NB4 (cell line): ENCODE measurements at places on chromosomes 5 and 9.
A peak's percentile ranks its signal among the peaks of the same experiment; 100 is the strongest.

- no peak for DNase-seq
Observed at GRCh38 chr5:44546286-44546685, 157.1 kb upstream of the FGF10 start.

DNA sequence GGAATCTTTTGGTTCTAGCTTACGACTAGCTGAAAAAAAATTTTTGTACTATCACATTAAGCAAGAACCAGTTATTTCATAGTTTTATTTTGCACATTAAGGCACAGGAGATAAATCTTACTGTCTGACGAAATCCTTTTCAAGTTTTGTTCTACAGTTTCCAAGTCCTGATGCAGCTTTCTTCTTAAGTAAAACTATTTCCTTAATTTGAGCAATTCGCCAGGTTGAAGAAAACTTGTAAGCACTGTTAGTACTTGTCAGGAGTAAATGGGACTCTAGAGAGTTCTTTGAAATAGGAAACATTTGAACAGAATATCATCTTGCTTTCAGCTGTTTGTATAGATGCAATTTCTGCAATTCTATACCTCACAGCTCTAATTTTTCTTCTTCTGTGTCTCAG, 318.8 kb upstream of the ELAVL2 start:
- DNase-seq: no peak

- DNase-seq: no peak
Observed at GRCh38 chr9:111839987-111840386, 45.2 kb upstream of the SHOC1 start.

- peak; percentile 33 for DNase-seq
Observed at GRCh38 chr5:36772276-36773140, 104.1 kb upstream of the NIPBL start.

DNA sequence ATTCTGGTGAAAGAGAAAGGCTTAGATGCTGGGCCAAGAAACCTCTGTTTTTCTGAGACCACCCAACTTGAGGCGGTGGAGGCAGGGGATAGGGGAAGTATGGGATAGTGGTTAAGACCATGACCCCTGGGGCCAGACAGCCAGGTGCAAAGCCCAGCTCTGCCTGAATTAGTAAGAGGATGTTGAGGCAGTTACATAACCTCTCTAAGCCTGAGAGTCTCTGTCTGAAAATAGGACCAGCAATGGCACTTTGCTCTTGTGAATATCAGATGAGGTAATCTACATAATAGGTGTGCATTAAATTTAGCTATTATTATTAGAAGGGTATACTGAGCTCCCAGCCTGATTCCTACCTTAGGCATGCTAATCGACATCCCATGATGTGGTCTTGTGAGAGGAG, 68.2 kb downstream of the DOCK2 start:
- no peak for DNase-seq

DNA sequence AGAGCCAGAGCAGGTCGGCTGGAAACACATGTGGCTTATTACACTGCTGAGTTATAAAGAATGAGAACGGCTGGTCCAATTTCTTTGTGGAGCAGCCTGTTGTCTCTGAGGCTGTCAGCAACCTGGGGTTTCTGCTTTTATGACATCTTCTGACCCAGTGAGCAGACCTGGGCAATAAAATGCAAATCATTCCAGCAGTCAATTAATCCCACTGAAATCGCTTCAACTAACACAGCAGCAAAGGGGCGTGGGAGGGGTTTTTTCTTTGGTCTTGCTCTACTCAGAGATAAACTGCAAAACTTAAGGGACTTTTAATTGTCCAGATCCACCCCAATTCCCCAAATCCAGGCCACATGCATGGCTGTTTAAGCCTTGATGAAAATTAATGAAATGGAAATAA, 215.7 kb downstream of the SLIT3 start:
- DNase-seq: no peak

DNA sequence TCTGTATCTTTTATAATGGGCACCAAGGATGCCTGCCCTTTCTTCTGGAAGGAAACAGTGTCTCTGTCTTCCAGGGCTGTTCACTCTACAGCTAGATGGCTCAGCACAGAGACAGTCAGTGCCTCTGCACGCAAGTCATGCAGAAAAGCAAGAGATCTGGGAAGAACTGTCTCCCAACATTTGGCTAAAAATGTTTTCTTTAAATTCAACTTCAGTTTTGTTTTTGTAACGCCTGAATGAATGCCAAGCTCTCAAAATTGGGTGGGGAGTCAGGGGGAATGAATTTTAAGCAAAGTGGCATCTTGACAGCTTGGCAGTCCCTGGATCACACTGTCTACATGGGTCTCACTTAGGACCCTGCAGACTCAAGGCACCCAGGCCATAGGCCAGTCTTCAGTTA, 12.6 kb downstream of the OLFML2A start:
- DNase-seq: no peak

DNA sequence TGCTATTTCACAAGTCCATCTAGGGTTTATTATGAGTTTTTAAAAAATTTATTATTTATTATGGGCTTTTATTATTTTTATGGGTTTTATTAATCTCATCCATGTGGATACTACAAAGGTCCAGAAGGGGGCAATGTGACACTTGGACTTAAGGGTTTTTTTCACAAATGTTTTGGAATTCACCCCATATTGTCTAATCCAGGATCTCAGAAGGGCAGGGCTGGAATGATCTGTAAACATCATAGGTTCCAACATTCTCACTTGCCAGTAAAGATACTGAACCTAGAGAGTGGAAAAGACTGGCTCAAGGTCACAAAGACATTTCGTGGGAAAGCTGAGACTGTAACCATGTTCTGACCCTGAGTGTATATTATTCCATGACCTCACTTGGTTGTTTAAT, 35.6 kb downstream of the NIM1K start:
- DNase-seq: peak; percentile 37

GRCh38 chr9:136218271-136218670, 13.3 kb upstream of the LHX3 start:
- no peak for DNase-seq

GRCh38 chr9:81372628-81373191, 316.6 kb downstream of the TLE1 start:
- DNase-seq: no peak

- DNase-seq: no peak
Observed at GRCh38 chr9:116160676-116161571, 7.3 kb downstream of the PAPPA start.

DNA sequence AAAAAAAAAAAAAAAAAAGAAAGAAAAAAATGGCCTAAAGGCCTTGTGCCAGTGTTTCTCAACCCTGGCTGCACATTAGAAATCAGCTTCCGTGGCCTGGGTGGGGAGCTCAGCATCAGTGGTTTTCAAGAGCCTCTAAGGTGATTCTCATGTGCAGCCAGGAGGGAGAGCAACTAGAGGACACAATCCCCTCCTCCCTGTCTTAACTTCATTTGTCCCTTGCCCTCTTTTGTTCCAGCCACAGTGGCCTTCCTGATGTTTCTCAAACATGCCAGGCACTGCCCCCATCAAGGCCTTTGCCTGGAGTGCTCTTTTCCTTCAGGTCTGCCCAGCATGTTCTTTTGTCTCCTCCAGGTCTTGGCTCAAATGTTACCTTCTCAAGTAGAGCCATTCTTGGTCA, 42.4 kb downstream of the HOMER1 start:
- DNase-seq: no peak

DNA sequence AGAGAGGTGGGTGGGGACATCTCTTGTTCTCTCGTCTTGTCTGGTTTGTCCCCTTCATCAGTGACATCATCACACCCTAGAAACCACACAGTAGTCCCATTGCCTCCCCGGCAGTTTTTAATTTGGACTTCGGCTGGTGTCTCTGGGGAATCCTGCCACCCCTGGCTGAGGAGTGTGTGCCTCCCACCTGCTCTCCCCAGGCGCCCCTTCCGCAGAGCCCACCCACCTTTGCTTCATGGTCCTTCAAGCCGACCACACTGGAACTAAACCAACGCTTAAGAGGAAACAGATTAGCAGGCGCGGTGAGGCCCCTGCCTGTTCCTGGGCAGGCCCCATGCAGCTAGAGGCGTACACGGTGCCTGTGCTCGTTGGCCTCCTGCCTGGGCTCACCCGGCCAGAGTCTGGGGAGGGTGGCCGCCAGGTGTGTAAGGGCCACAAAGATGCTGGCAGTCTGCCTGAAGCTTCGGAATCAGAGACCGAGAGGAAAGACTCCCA, 107.6 kb upstream of the SPRY4 start:
- DNase-seq: peak; percentile 53

DNA sequence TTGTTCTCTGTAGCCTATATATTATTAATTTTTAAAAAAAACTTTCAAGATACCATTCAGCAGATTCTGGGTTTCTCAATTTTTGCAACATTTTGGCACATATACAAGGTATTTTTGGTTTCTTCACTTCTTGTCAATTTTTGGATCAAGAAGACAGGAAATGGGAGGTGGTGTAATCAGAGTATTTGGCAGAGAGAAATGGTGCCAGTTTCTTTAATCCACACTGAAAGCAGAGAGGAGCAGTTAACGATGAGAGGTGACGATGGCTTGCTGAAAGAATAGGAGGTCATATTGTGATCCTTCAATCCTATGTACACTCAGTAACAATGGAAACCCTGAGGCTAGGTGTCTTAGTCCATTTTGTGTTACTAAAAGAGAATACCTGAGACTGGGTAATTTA, 16.4 kb downstream of the NNT start:
- no peak for DNase-seq

GRCh38 chr5:8349855-8350254, 480.9 kb downstream of the MTRR start:
- no peak for DNase-seq

DNA sequence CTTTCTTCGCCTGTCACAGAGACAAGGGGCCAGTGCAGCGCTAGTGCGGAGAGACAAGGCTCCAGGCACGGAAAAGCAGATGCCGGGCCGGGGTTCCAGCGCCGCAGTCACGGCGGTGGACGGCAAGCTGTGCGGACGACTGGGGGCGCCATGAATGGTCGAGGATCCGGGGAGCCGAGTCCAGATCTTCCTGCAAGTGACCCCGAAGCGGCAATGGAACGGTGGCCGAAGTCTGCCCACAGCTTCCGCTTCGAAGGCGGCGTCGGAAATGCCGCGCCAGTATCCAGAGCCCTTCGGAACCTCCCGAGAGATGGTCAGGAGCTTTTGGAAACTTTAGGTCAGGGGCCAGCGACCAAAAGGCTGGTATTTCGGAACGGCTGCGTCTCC, 601 bp upstream of the FAF2 start:
- no peak for DNase-seq

GRCh38 chr5:173472784-173473278, 143.6 kb downstream of the BOD1 start:
- DNase-seq: no peak

- no peak for DNase-seq
Observed at GRCh38 chr5:103394676-103395075, 136.1 kb downstream of the MACIR start.

DNA sequence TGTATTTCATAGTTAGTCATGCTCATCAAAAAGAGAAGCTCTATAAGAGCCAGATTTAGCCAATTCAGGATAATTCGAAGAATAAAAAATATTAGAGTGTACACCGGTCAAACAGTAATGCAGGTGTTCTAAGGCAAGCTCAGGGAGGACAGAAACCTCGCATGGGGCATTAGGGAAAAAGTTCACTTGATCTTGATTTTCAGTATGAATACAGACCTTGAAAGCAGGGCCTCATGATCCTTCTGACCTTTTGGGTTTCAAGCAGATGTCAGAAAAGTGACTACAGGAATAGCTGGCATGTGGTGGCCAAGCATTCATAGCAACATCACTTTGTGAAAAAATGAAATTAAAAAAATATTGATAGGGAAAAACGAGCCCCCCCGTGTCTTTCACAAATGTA, 394.9 kb downstream of the KIF4B start:
- DNase-seq: no peak

DNA sequence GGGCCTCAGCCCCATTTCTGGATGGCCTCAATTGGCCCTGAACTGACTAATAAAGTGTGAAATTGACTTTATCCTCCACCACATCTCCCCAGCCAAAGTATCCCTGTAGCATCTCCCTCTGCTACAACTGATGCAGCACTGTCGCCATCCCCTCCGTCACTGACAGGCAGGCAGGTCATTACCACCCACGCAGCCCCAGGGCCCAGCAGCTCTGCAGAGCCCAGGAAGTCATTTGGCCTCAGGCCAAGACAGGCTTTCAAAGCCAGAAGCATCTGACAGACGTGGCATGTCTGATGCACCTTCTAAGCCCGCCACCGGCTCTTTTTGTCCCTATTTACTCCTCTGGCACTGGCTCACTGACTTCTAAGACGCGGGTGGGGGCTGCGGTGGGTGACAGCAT, 65.3 kb downstream of the ARHGEF37 start:
- no peak for DNase-seq

GRCh38 chr5:123033157-123033671, 3.3 kb downstream of the PPIC start:
- DNase-seq: no peak

GRCh38 chr9:37149666-37150308, 29.4 kb downstream of the ZCCHC7 start:
- DNase-seq: no peak

DNA sequence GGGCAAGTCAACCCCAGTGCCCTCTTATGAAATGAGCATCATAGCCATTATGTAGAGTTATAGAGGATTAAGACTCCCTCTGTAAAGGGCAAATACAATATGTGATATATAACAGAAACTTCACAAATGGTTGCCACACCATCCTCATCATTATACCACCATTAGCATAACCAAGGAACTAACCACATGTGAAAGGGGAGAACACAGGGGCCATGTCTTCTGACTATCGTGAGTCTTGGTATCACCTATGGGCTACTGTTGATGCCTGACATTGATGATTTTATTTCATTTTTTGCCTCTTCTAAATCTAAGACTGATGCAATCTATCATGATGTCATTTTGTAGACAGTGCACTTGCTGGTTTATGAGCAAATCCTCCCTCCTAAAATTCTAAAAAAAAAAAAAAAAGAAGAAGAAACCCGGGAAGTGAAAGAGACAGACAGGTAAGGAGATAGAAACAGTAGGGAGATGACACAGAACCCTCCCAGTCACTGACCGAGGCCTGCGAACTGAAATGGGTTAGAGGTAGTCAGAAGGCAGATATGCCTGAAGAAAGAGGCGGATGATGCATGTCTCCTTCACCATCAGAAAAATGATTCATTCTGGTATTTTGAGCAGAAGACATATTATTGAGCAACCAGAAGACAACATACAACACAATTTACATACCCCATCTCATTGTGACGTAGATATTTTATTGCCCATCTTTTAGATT, 266.0 kb downstream of the DMAC1 start:
- no peak for DNase-seq

GRCh38 chr9:34652602-34653000, 616 bp downstream of the IL11RA start:
- no peak for DNase-seq

- no peak for DNase-seq
Observed at GRCh38 chr5:83492331-83492730, 20.8 kb downstream of the VCAN start.

- no peak for DNase-seq
Observed at GRCh38 chr9:124792257-124793014, 15.5 kb downstream of the OLFML2A start.

- no peak for DNase-seq
Observed at GRCh38 chr5:72938206-72938605, 17.6 kb upstream of the FCHO2 start.
